ENCODE measurements at places on chromosomes 13 and 19. TPM values are rescaled to one million over a fixed set of nuclear protein-coding genes. Genes with fewer than 3 reads are reported as not detected.
A peak's percentile ranks its signal among the peaks of the same experiment; 100 is the strongest.

DNA sequence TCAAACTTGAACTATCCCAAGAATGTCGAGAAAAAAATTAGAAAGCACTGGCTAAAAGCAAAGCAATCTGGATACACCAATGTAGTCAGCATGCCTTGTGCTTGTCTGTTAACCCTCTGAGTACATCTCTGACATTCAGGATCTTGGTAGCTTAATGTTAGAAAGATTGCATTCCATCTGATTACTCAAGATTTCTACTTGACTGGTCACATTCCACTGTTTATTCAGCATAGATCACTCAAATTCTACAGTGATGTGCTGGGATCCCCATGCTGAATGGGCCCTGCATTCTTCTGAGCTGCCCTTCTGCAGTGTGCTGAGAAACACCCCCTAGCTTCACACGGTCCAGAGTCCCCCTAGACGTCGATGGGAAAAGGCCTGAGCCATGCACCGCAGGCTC, 295.4 kb upstream of the MAB21L1 start:
- DNase-seq = peak; percentile 96

DNA sequence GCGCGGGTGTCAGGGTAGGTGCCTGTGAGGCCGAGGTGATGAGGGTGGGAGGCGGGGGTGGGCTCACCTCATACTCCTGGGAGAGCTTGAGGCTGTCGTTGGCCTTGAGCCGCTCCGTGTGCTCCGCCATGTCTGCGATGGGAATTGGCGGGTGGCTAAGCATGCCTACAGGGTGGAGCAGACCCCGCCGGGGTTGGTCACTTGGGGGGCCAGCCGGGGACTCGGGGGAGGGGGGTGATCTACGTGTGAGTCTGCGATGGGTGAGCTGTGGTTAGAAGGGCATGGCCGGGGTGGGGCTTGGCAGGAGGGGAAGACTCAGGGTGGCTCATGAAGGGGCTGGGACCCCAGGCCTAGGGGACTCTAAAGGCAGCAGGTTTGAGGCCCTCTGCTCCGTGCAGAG, 125.2 kb downstream of the PTPRS start:
- no peak for DNase-seq

DNA sequence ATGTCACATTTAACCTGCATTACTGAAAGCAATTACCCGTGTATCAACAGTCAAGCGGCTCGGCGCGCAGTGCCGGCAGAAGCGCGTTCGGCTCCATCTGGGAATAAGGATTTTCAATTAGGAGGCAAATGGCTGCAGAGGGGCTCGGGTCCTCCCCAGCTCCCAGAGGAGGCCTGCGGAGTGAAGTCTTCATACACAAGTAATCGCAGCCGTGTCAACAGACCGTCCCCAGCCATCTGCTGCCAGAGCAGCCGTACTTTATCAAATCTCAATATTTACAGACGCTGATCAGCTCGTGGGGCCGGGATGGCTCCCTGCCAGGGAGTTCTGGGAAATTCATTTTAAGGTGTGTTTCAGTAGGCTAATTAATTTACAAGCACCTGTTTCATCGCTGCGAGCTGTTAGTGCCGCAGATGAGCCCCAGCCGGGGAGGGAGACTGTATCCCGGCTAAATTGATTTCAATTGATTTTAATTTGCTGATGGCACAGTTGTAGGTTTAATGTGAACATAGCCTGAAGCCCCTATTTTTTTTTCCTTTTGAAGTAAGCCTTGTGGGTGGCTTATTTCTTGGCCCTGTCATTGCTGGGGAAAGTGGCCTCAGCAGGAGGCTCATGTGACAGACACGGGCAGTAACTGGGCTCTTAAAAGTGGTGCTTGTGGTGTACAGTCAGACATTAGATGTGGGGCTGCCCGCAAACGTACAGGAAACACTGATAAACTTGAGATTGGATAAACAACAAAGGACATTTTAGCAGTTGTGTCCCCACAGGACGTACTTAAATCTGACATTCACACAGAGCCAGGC, 252.7 kb downstream of the TEX29 start:
- no peak for DNase-seq

DNA sequence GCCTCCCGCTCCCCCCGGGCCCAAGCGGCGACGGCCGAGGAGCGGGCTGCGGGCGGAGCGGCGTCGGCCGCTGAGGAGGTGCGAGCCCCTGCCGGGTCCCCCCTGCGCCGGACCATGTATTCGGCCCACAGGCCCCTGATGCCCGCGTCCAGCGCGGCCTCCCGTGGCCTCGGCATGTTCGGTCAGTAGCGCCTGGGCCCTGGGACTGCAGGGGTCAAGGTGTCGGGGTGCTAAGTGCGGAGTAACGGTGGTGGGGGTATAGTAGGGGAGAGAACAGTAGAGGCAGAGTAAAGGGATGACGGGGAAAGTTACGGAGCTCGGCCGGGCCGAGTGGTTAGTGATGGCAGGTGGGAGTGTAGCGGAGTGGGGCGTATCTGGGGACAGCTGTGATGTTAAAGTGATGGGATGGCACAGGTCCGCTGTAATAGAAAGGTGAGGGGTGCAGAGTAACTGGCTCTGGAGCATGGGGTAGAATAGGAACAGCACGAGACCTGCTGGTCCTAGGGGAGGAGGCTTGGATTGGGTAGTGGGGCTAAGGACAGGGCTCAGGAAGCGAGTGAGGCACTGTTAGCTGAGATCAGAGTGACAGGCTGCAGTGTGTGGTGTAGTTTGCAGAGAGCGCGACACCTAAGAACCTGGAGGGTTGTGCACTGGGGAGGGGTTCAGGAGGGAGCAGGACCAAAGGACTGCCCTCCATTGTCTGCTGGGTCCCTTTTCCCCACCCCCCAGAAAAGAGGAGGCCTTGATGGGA, 15.7 kb downstream of the CIC start:
- no peak for DNase-seq

- DNase-seq = no peak
Observed at GRCh38 chr19:32662186-32662585, 12.8 kb downstream of the ANKRD27 start.

The KATNAL1 gene
- total RNA-seq = 17.8 TPM

The SMIM44 gene
- total RNA-seq = 1.0 TPM

DNA sequence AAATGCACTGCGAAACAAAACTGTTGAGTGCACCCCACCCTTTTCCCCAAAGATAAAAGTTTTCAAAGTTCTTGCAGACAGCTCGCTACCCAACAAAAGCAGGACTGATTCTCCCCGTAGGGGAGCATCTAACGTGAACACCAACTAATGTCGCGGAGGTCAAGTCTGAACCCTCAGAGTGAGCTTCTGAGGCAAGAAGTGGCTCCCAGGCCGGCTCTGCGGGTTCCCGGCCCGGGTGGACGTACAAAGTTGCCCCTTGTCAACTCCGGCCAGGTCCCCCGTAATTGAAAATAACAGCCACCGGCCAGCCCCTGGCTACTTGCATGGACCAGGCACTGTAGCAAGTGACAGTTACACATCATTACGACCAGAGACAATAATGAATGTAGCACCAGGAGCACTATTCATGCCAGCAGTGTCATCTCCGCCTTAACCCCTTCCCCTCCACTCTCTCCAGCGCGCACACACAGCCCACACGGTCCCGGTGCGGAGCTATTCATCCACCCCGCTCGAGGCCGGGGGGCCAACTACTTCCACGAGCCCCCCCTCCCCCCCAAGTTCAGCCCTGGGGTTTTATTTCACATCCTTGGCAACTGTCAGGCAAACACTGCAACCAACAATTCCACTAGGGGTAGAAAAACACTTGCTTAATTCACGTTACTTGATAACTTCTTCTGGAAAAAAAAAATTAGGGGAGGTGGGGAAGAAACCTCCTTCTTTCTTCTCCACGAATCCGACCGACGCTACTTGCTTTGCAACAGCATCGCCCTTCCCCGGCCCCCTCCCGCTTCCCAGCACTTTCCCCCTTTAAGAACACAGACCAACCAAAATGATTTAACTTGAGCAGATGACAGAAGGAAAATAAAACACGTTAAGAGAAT, 1.2 kb downstream of the KLF12 start:
- no peak for DNase-seq

- no peak for DNase-seq
Observed at GRCh38 chr13:98065468-98065867, 77.4 kb upstream of the FARP1 start.

The ZNF320 gene
- 18.9 TPM for total RNA-seq

GRCh38 chr13:20489185-20489820, 36.4 kb downstream of the CRYL1 start:
- no peak for DNase-seq

The KIR3DL1 gene
- total RNA-seq = not detected

- DNase-seq = peak; percentile 91
Observed at GRCh38 chr13:102707467-102707866, 12.6 kb upstream of the METTL21C start.

GRCh38 chr19:14048443-14049153, 13.3 kb downstream of the PALM3 start:
- no peak for DNase-seq

GRCh38 chr19:33712268-33712667, 84.4 kb upstream of the KCTD15 start:
- DNase-seq = no peak

DNA sequence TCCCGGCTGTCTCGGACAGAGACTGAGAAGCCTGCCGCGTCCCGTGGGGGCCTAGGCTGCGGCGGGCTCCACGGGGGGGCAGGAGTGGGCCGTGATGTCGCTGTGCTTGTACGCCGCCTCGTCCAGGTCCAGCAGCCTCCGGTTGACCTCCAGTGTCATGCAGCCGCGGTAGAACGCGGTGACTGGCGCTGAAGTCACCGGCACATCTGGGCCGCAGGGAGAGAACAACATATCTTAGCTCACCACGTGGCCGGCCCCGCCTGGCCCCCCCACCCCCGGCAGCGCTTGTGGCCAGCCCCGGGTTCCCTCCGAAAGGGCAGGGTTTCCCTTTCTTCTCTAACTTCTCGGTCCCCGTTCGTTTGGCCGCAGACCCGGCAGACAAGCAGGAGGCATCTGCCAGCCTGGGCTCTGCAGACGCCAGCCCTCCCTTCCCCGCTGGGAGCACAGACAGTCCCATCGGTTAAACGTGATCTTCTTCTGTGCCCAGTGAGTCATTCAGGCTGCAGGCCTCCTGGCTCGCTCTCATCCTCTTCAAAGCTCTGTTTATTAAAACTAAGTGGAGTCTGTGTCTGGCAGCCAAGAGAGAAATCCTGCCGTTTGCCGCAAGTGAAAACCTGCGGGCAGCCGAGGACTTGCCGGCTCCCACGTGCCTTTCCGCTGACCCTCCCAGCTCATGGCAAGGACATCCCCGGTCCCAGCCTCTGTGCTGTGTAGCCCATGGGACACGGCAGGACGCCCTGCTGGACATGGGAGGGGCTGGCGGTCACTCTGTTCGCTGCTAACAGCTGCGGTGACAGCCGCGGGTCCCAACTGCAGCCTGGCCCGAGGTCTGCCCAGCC, 42.8 kb downstream of the GAS6 start:
- peak; percentile 40 for DNase-seq

GRCh38 chr19:1568320-1569019, at the start of gene MEX3D:
TSS of gene MEX3D (minus strand) at chr19:1568325. CDS start at chr19:1568058, 267 bp downstream.
- no peak for DNase-seq

Data from epithelial cell of proximal tubule (primary cell).